ENCODE measurements at places on chromosomes 12 and 14.

DNA sequence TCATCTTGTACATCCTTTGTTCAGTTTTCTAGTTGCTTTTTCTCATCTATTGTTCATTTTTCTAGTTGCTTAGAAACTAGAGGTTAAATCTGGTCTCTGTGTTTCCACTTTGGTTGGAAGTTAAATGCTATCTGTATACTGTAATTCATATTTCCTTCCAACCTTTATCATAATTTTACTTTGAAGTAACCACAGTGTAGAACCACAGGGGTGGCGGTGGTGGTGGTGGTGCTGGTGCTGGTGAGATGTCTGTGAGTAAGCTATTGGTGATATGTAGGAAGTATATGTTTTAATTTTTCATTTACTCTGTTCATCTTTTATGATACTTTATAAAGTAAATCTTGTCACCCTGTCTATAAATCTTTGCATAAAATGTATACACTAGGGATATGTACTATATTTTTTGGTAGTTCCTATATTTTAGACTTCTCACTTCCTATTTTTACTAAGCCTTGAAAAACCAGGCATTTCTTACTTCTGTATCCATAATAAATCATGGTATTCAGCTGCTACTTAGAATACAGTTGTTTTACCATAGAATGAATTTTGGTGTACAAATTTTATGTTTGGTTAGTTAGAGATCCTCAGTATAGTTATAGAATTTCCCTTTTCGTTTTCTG, 31.9 kb downstream of the CCDC91 start:
- DNase-seq, result peak; percentile 35

DNA sequence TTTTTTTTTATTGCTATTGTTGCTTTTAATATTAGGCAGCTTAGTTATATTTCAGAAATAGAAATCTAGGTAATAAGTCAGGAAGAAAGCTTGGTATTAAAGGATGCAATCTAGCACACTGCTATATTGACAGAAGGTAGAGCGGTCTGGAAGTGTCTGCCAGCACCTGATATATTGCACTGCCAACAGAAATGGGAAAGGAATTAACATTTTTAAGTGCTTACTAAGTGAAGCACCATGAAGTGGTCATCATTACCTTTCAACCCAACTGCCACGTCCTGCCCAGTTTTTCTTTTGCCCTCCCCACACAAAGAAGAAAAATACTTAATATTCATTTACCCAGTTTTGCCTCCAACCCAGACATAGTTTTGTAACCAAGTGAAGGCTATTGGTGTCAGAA, 163.5 kb downstream of the KITLG start:
- DNase-seq, result no peak

DNA sequence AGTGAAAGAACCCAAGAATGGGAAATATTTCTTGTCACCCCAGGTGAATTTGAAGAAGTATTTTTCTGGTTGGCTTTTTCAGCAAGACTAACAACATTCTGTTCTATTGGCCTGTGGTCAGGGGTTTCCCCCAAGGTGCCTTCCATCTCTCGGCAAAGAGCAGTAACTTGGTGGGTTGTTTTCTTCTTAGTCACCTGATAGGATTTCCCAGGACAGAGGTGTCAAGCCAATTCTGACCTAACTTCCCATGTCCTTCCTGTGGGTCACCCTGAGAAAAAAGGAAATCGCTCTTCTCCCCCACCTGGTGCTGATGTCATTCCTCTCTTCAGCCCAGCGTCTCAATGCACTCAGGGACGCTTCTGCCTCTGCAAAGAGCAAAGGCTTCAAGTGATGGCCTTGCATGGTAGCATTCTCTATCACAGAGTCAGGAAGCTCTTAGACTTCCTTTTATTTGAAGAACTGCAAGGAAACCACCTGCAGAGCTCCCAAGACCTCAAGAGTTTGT, 16.1 kb upstream of the IFNG start:
- no peak for DNase-seq

GRCh38 chr12:131795064-131795463, 33.1 kb upstream of the MMP17 start:
- no peak for DNase-seq

DNA sequence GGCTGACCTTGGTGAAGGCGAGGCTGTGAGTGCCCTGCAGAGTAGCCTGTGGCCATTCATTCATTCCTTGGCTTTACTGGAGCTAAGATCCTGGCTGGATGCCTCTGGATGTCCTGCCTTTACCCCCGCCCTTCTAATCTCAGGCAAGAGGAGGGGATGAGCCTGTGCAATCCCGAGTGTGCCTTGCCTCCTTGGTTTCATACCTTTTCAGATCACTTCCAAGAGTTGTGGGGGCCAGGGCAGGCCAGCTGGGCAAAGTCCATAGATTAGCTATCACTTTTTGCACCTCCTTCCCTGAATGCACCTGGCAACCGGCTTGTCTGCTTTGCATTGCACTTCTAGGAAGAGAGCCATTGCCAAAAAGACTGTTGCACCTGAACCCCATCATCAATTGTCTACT, 1.5 kb downstream of the VRTN start:
- DNase-seq, result no peak

- no peak for DNase-seq
These were observed 12.5 kb upstream of the MAP4K5 start for GRCh38 chr14:50544911-50545310.

DNA sequence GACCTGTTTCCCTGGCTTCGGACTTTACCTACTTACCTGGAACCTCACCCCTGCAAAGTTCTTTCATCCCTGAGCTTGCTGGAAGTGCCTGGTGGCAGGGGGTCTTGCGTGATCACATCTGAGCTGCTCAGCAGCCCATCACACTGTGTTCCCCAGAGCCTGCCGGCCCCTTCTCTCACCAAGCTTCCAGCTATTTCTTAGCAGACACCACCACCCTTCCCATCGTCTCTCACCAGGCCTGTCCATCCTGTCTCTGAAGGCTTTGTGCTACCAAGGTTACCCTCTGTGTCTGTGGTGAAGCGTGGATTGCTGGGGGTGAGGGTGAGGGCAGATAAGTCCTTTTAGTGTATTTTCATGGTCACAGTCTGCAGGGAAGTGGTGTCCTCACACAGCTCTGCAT, 78.8 kb upstream of the NRXN3 start:
- DNase-seq, result no peak

DNA sequence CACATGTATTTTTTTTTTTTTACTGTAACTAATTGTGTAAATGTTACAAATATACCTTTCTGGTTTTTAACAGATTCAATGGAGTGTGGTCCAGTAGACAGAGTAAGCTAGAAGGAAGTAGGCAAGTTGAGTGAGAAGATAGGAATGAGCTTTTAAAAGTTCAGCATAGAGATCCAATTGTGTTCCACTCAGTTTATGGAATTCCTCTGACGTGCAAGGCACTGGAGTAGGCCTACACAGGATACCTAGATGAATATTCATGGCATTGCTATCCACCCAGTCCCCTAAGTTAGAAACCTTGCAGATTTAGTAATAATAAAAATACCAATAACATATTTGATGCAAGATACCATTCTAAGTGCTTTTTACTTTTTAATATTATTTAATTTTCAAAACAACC, 225.6 kb upstream of the ARID2 start:
- DNase-seq, result no peak

GRCh38 chr12:18810537-18811253, 72.8 kb downstream of the CAPZA3 start:
- no peak for DNase-seq

GRCh38 chr12:89417246-89417977, 65.1 kb upstream of the DUSP6 start:
- DNase-seq, result no peak

GRCh38 chr14:70043001-70043400, 145.8 kb downstream of the SLC8A3 start:
- no peak for DNase-seq

Data from activated CD8-positive, alpha-beta memory T cell treated with anti-CD3 and anti-CD28 coated beads for 1 hour (primary cell).